ENCODE measurements at places on chromosomes 13 and 19. TPM values are rescaled to one million over a fixed set of nuclear protein-coding genes. Genes with fewer than 3 reads are reported as not detected.

Gene ZNF44
- total RNA-seq: 7.3 TPM

Gene PBX4
- total RNA-seq: 3.2 TPM

Gene ZNF793
- 17.3 TPM for total RNA-seq

Gene ZNF556
- not detected for total RNA-seq

Gene ATP7B
- 13.3 TPM for total RNA-seq

Gene ZNF491
- total RNA-seq: 6.0 TPM

Gene LILRB1
- not detected for total RNA-seq

Gene WASF3
- 106 TPM for total RNA-seq

Gene EPSTI1
- 1.0 TPM for total RNA-seq

Gene TNNT1
- 121 TPM for total RNA-seq

Gene GSX1
- not detected for total RNA-seq

Gene KLK2
- total RNA-seq: not detected

Gene IL12RB1
- not detected for total RNA-seq

Gene ATP4A
- total RNA-seq: not detected

Gene GRK1
- total RNA-seq: 0.40 TPM

Gene DLL3
- total RNA-seq: 0.37 TPM

Gene RFPL4AL1
- not detected for total RNA-seq

Gene SERTM1
- not detected for total RNA-seq

Gene CGB1
- not detected for total RNA-seq

Gene SPTBN4
- total RNA-seq: 8.4 TPM

Gene JUND
- 51.7 TPM for total RNA-seq

Gene PRODH2
- total RNA-seq: not detected

Gene C1QTNF9B
- not detected for total RNA-seq

Gene ACTL9
- total RNA-seq: not detected

Gene CEACAM20
- not detected for total RNA-seq

Gene PLEKHF1
- total RNA-seq: 1.2 TPM

Gene PGLYRP2
- total RNA-seq: not detected

Gene TNFSF9
- total RNA-seq: 0.28 TPM

Gene SHC2
- 15.9 TPM for total RNA-seq

Gene LIPE
- 5.0 TPM for total RNA-seq

Gene EID2
- total RNA-seq: 23.5 TPM

Gene LIM2
- 3.2 TPM for total RNA-seq

Gene TNFSF13B
- total RNA-seq: 0.45 TPM

Gene GFY
- total RNA-seq: 0.09 TPM

Gene FUT6
- not detected for total RNA-seq

Gene S1PR5
- total RNA-seq: 1.1 TPM

Data from neural progenitor cell (in vitro differentiated cells).